Hepatocyte (in vitro differentiated cells): ENCODE measurements at places on chromosomes 2 and 18. TPM values are rescaled to one million over a fixed set of nuclear protein-coding genes. Genes with fewer than 3 reads are reported as not detected.
A peak's percentile ranks its signal among the peaks of the same experiment; 100 is the strongest.

DNA sequence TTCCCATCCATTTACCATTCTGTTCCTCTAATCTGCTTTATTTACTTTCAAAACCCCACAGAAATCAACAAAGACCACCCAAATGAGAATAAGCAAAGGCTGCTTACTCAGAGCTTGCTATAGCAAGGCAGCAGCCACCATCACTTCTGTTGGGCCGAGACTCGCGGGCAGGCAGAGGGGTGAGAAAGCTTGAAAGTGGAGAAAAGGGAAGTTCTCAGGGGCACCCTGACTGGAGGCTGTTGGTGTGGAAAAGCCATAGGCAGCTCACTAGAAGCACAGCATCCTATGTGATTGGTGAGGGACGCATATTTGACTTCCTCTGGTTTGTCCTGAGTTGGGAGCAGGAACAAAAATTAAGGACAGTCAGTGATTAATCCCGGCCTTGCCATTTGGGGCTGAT, 269.7 kb upstream of the THSD7B start:
- no peak overlapping the region for H3K27ac ChIP-seq
- H3K4me1 ChIP-seq: no peaks in the 10 kb centered on the region
- no peaks in the 10 kb centered on the region for H3K27me3 ChIP-seq

- no peak for DNase-seq
- H3K27me3 ChIP-seq: no peaks in the 10 kb centered on the region
- no peaks in the 10 kb centered on the region for H3K36me3 ChIP-seq
- no peak overlapping the region for H3K27ac ChIP-seq
- no peaks in the 10 kb centered on the region for H3K4me1 ChIP-seq
Measured at GRCh38 chr18:63225434-63225833, 94.1 kb downstream of the BCL2 start.

DNA sequence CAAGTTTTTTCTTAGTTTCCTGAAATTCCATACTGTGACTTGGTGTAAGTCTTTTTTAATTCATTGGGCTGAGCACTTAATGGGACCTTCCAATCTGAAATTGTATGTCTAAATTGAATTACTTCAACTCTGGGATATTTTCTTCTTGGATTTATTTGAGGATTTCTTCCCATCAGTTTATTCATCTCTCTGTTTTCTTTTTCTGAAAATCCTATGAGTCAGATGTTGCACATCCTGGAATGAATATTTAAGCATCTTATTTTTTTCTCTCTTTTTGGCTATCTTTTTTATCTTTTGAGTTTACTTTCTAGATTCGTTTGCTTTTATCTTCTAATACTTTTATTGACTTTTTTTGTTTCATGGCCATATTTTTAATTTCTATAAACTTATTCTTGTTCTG, 55.4 kb upstream of the ACYP2 start:
- H3K4me3 ChIP-seq: no peak overlapping the region
- H3K4me1 ChIP-seq: no peaks in the 10 kb centered on the region

DNA sequence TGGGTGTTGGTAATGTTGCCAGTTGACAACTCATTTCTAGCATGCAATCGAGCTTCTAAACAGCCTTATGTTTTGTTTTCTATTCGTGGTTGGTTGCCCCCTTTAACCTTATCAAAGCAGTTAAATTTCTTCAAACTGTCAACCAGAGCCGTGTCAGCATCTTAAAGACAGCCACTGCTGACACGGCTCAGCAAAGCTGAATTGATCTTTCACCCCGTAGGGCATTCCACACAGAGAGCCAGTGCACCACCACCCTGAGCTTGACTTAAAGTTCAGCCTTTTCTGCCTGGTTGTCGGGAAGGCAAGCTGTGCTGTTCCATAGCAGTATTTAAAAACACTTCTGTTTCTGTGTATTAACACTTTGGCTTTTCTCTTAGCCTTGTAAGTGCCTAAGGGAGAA, 355.0 kb upstream of the CHST9 start:
- no peaks in the 10 kb centered on the region for H3K27me3 ChIP-seq
- no peaks in the 10 kb centered on the region for H3K4me1 ChIP-seq
- peak overlapping the region; percentile 28 for H3K27ac ChIP-seq
- peak; percentile 10 for DNase-seq
- H3K36me3 ChIP-seq: no peaks in the 10 kb centered on the region

DNA sequence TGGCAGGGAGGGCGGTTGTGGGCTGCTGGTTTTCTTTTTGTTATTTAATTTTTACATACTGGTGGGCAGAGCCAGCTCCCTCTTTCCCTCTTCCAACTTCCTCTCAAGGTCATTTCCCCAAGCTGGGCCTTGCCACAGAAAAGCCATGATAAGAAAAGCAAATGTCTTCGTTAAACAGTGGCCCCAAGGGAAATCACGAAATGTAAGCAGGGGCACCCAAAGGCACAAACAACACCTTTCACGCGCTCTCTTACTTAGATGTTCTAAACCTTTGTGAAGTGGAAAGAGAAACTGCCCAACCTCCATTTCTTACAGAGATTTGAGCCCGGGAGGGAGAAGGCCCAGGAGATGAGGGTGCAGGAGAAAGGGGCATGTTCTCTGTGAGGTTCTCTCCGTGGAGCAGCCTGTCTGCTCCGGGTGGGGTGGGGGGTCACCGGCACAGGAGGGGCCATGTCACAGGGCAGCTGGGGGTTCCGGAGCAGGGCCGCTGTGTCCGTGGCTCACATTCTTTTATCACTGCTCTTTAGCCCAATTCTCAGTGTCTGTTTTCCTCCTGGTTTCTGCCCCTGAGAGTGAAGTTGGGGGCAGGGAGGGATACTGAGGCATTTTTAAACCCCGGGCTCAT, 190.7 kb upstream of the GATA6 start:
- peaks cover 7% of the 10 kb centered on the region for H3K4me1 ChIP-seq
- no peaks in the 10 kb centered on the region for H3K36me3 ChIP-seq
- peak overlapping the region; percentile 88 for H3K27ac ChIP-seq
- DNase-seq: no peak

GRCh38 chr2:36655453-36655852, 41.1 kb upstream of the VIT start:
- no peaks in the 10 kb centered on the region for H3K4me1 ChIP-seq
- DNase-seq: no peak
- H3K27me3 ChIP-seq: no peaks in the 10 kb centered on the region
- no peak overlapping the region for H3K4me3 ChIP-seq
- no peaks in the 10 kb centered on the region for H3K36me3 ChIP-seq

DNA sequence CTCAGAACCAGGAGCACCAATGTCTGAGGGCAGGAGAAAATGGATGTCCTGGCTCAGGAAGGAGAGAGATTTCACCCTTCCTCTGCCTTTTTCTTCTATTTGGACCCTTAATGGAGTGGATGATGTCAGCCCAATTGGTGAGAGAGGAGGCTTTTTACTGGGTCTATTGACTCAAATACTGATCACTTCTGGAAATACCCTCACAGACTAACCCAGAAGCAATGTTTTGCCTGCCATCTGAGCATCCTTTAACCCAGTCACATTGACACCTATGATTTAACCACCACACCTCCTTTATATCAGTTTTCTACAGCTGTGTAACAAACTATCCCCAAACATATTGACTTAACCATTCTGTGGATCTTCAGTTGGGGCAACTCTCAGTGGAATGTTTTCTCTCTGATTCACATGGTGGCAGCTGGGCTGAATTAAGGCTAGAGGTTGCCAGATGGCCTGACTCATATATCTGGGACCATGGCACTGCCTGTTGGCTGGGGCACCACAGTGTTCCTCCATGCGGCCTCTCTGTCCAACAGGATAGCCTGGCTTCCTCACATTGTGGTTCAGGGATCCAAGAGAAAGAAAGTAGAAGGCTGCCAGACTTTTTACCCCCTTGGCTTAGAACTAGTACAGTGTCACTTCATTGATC, 18.2 kb upstream of the MBOAT2 start:
- H3K27me3 ChIP-seq: no peaks in the 10 kb centered on the region
- no peak overlapping the region for H3K4me3 ChIP-seq
- H3K36me3 ChIP-seq: no peaks in the 10 kb centered on the region
- no peaks in the 10 kb centered on the region for H3K4me1 ChIP-seq
- no peak overlapping the region for H3K27ac ChIP-seq
- no peak for DNase-seq

GRCh38 chr2:120323807-120324399, 22.0 kb upstream of the INHBB start:
- no peak overlapping the region for H3K27ac ChIP-seq
- DNase-seq: no peak
- H3K4me3 ChIP-seq: no peak overlapping the region
- no peaks in the 10 kb centered on the region for H3K4me1 ChIP-seq
- no peaks in the 10 kb centered on the region for H3K36me3 ChIP-seq

- H3K27me3 ChIP-seq: no peaks in the 10 kb centered on the region
- no peak overlapping the region for H3K27ac ChIP-seq
Measured at GRCh38 chr2:224518806-224519580, 66.2 kb downstream of the CUL3 start.

Gene CMPK2
- 5.4 and 7.0 TPM in 2 replicates for total RNA-seq

Gene SERPINB13
- total RNA-seq: not detected in 2 replicates

Gene ALPI
- total RNA-seq: 3.9 and 4.1 TPM in 2 replicates

Gene FAM237A
- not detected in 2 replicates for total RNA-seq
